ENCODE measurements at places on chromosomes 5 and 9.

GRCh38 chr5:6492934-6493333 lies 44.3 kb downstream of the UBE2QL1 start:
- no peak for DNase-seq

DNA sequence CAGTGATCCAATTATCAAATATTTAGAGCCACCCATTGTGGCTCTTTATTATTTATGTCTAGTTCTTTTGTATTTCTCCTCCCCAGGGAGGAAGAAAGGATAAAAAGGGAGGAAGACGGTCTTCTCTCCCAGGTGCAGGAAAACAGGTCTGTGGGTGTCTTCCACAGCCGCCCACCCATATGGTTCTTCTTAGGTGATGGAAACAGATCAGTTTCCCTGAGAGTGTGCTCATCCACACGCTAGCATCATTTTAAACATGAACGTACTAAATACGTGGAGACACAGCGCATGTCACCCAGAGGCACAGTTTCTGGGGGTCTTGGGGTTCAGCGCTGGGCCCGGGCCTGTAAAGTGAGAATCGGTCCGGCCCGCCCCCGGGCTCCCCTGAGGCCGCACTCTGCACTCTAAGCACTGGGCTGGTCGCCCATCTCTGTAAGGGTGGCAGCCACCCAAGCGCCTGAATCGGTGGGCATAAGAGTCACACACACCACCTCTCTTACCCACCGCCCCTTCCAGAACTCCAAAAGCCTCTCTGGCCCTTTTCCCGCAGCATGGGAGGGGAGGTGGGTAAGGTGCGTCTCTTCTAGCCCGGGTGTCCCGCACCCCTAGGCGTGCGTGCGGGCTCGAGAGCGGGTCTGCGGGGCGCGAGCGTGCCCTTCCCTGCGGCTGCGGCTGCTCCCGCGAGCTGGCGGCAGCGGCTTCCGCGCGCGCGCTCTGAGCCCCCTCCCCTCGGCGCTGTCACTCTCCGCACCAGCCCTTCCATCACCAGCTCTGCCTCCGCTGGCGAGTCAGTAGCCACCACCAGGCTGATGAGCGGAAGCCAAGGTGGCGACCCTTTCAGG lies 1.3 kb downstream of the PTCH1 start:
- DNase-seq = no peak

- DNase-seq = no peak
These were observed 44.1 kb upstream of the SYNPO start for GRCh38 chr5:150596313-150596712.

DNA sequence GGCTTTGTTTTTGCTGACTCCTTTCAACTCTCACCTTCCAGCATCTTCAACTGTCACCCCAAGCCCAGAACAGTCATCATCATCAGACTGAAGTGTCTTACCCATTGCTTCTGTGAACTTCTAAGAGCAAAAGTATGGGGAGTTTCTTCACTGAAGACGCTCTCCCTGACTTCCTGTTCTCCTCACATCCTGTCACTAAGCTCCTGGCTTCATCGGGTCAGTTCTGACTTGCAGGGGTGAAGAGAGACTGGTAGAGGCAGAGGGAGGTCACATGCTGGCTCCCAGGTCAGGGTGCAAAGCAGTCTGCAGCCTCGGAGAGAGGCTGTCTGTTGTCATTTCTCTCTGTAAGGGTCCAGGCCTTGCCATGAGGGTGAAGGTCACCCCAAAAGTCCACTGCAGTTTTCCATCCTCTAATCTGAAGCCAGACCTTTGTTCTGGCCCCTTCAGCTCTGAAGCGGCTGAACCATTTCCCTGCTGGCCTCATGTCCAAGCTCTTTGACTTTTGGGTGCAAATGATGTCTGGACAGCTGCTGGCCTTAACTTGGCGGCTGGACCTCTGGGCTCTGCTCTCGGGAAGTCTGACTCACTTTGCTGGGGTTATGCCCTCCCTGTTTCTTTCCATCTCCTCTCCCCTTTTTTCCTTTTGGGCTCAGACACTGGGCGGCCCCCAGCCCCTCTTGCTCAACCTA lies 305.0 kb downstream of the RAB3C start:
- no peak for DNase-seq

GRCh38 chr5:14667770-14668169 lies 3.3 kb downstream of the OTULIN start:
- DNase-seq = no peak

DNA sequence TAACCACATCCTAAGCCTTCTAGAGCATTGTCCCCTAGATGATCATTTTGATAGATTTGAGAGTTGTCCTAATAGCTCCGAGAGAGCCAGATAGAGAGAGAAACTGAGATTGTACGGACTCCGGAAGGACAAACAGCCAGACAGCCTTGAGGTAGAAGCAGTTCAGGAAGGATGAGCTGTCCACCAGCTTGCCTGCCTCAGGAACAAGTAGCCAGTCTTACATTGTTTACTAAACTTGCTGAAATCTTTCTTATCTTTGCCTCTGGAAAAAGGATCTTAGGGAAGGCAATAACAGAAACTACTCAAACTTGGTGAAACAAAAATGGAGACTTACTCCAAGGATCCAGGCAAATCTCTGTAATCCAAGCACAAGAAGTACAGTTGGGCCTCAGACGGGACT lies 39.0 kb upstream of the SAP30L start:
- DNase-seq = no peak

DNA sequence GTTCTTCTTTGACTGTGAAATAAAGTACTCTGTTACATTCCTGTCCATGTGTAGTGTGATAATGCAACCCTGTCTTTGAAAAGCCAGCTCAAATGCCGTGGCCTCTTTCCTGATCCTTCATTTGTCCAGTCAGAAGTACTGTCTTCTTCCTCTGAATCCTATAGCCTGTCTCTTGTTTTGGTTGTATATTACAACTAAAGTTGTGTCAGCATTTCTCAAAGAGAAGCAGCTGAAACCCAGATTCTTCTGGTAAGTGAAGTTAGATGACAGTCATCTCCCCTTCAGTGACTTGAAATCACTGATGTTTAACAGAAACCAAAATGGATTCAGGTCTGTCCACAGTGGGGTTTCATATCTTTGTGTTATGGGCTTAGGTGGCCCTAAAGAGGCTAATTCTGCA lies 196.2 kb downstream of the PCSK1 start:
- no peak for DNase-seq
